Activated CD4-positive, alpha-beta T cell treated with anti-CD3 and anti-CD28 coated beads, Interleukin-2, Interleukin-6, amounts not matched to agents 100 ng/mL and 50 ng/mL, durations not matched to agents 16 hours and 8 hours (primary cell): ENCODE measurements at places on chromosomes 16 and 17.

GRCh38 chr16:31050280-31051030, 17.1 kb downstream of the STX4 start:
- DNase-seq, result no peak

GRCh38 chr17:41013181-41013580, 4.3 kb upstream of the KRTAP3-1 start:
- no peak for DNase-seq

- DNase-seq, result no peak
Observed at GRCh38 chr16:74987027-74987681, 2.2 kb upstream of the WDR59 start.

DNA sequence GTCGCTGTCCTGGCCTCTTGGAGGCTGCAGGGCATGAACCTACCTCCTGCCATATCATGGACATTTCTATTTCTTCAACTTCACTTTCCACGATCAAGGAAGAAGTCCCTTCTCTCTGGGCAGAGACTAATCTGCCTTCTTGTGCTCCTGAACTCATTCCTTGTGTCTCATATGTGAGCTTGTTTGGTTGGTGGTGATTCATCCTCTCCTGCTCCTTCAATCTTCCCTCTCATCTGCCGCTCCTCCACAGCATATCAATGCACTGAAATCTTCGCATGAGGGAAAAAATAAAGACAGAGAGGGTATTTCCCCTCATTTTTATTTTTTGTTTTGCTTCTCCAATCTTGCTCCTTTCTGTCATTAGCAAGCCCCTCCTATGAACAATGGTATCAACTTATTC, 571.7 kb upstream of the GOT2 start:
- DNase-seq, result no peak

- DNase-seq, result no peak
Observed at GRCh38 chr17:82802075-82802780, 37.6 kb downstream of the ZNF750 start.

GRCh38 chr16:84785843-84786581, 33.8 kb upstream of the CRISPLD2 start:
- DNase-seq, result no peak

DNA sequence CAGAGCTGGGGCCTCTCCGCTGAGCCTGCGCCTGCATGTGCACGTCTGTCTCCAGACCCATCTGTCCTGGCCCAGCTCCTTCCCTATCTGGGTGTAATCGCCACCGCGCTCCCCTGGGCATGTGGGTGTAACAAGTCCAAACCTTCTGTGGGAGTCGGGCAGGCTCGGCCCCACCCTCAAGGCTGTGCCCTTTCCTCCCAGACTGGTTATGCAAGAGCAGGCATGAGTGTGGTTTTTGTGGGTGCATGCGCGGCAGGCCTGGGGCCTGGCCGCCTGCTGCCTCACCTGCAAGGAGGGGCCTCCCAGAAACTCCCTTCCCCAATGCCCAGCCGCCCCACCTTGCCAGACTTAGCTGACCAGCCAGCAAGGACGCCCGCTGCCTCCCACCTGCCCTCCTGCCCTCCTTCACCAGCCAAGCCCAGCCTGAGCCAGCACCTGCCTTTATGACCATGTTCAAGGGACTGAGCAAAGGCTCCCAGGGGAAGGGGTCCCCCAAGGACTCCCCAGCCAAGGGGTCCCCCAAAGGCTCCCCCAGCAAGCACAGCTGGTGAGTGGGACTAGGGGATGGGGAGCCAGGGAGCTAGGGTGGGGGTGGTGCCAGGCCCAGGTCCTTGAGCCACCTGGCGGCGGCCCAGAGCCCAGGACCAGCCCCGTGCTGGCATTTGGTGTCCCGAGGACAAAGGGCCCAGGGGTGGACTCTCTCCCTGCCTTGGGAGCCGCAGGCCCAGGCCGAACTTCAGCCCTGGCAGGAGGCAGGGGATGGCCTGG, at the start of gene EVPLL:
TSS of gene EVPLL (plus strand) at position 342 of the 768 bp plus-strand sequence. CDS start 3,160 bp downstream, outside the sequence.
- DNase-seq, result no peak

DNA sequence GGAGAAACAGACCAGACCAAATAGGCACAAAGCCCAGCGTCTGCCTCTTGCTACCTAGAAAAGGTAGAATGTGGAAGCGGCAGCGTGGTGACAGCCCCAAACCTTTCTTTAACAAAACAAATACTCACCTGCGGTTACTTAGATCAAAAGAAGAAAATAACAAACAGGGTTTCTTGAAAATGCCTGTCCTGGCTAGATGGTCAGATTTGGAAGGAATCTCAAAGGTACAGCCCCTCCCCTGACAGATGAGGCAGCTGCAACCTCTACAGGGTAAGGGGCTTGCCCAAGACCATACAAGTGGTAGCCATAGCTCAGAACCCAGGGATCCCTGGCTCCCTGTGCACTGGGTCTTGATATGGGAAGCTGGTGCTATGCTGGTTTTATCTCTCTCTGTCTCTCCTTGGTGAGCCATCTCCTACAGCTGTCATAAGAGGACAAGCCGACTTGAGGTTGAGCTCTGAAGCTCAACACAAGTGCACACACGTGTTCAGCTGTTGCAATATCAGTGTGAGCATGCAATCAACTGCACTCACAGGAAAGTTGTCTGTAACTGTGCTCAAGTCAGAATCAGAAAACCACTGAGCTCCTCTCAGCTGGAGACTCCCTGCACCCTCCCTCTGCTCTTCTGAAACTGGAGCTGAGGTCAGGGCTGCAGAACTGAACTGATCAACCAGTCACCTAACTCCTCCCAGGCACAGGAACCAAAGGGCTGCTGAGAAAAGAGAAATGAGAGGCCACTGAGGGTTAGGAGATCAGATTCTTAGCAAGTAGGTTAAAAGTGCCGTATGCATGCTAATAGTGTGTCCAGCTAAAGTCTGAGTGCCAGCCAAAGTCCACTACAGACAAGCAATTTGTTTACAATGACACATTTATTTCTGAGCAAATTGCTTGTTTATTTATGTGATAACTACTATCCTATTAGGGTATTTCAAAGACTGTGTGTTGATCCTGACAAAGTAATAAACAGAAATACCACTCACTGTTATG, 6.1 kb upstream of the RNF157 start:
- DNase-seq, result peak; percentile 95

- no peak for DNase-seq
Observed at GRCh38 chr17:55605705-55606487, 94.6 kb upstream of the SMIM36 start.

GRCh38 chr16:9072806-9073341, 18.6 kb upstream of the HAPSTR1 start:
- peak; percentile 61 for DNase-seq

GRCh38 chr16:19151310-19151709, 16.7 kb upstream of the SYT17 start:
- DNase-seq, result no peak

- no peak for DNase-seq
Observed at GRCh38 chr17:80018917-80019651, 16.6 kb downstream of the TBC1D16 start.

DNA sequence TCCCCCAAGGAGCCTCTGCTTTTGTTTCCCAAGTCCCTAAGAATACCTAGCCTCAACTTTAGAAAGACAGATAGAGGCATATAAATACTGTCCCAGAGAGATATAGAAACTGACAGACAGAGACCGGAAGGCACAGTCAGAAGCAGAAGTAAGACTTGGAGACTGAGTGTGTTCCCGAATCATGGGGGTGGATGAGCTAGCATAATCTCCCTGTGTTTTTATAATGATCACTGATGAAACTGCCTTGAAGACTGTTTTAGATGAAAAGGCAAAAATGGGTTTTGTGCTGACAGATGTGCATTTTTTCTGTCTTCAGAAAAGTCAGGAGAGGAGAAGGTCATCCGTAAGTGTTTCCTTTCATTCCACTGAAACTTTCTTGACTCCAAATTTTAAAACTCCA, 8.3 kb upstream of the PSMD3 start:
- DNase-seq, result no peak

DNA sequence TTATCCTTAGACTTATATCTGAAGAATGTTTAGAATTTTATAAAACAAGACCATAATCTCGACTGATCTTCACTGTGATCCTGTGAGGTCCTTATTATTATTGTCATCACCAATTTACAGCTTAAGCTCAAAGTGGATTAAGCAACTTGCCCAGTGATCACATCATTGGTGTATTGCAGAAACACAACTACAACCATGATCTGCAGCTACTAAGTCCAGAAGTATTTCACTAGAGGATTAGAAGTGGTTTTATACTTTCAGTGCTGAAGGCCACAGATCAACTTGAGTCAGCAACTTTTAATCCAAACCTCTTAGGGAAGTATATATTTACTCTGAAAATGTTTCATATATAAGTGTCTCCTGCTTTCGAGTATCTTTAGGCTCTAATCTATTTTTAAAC, 624.3 kb upstream of the SOX9 start:
- DNase-seq, result no peak

DNA sequence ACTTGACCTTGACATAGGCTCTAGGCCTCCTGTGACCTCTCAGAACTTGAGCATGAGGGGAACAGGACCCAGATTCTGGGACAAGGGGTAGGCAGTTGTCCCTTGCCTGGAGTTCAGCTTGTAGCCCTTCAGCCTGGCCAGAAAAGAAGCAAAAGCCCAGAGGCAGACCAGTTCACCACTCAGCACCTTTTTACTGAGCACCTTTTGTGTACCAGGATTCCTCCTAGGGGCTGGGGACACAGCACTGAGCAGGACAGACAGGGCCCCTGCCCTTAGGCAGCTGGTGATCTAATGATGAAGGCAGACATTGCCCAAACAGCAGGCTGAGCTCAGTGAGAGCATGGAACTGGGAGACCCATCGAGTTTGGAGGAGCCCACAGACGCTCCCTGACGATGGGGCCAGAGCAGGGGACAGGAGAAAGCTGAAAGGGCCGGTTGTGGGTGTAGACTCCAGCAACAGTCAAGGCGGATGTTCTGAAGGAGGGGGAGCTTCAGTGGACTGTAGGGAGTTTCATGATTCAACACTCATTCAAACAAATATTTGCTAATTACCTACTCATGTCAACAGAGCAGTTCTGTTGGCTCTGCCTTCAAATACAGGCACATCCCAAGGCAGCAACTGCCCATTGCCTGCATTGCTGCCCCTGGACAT, 32.0 kb downstream of the SBK1 start:
- DNase-seq, result no peak

- DNase-seq, result no peak
Observed at GRCh38 chr16:69711115-69711740, 15.1 kb downstream of the NQO1 start.

- no peak for DNase-seq
Observed at GRCh38 chr16:20166531-20167235, 93.0 kb upstream of the GPR139 start.

GRCh38 chr17:57572062-57572461, 173.0 kb downstream of the CCDC182 start:
- no peak for DNase-seq

- DNase-seq, result no peak
Observed at GRCh38 chr17:73711184-73711583, 66.9 kb upstream of the SDK2 start.

DNA sequence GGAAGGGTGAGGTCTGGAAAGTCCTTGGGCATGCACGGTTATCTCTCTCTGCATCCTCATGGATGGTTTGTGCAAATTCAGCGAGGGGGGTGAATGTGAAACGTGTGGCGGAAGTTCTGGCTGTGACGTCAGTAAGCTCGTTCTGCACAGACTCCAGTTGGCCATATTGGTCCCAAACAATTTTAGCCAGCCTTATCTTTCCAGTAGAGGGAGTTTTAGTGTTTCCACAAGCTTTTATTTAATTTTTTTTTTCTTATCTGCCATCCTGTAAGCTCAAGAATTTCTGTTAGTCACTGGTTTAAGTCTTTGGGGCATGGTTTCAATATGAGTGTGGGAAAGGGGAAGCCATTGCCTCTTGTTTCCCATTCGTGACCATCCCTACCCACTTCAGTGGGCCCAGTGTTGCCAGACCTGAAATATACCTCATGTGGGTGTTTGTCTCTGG, 39.0 kb downstream of the HLF start:
- DNase-seq, result peak; percentile 36

DNA sequence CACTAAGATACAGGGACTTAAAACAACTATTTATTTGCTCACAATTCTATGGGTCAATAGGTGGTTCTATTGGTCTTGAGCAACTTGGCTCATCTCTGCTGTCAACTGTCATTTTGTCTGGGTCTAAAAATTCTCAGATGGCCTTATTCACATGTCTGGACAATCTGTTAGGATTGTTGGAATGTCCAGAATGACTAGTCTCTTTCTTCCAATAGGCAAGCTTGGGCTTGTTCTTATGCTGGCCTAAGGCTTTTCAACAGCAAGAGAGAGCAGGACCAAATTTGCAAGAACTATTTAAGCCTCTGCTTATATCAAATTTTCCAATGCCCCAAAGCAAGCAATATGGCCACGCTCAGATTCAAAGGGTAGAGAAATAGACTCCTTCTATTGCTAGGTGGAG, 240.9 kb downstream of the KIF2B start:
- no peak for DNase-seq

DNA sequence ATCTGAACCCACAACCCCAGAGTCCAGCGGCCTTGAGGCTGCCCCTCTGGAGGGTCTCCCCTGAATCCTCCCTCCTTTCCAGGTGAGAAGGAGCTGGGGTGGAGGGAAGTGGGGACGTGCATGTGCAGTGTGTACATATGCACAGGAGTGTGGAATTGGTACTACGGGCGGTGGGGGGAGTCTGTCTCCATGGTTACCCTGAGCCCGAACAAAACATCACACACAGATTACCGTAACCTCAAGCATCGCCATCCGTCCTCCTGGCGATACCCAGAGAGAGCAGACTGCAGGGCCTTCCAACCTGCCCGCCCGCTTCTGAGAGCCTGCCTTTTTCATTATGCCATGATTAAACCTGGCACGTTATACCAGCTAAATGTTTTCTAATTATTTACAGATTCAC, 25.1 kb downstream of the GSG1L start:
- no peak for DNase-seq

GRCh38 chr16:69410219-69410990, 14.0 kb upstream of the CYB5B start:
- DNase-seq, result no peak

DNA sequence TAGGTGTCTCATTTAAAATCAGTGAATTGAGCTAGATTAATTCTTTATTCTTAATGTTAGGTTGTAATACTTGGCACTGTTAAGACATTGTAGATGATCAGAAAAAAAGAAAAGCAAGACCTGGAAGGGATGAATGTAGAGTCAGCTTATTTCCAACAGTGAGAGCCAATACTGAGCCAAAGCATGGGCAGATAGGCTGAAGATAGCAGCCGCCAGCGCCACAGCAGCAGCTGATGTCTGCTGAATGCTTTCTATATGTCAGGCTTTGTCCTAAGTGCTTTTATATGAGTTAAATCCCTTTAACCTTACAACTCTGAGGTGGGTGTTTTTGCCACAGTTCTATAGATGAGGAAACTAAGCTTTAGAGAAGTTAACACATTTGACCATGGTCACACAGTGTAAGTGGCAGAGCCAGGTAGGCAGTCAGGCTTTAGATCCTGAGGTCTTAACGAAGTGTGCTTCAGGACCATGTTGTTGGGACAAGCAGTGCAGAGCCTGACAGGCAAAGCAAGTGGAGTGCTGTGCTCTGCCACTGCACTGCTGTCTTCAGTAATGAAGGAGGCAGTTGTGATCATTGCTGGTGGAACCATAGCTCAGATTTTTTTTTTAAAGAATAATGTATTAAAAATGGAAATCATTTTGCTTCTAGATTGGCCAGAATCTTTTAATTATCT, 25.9 kb downstream of the TNRC6A start:
- DNase-seq, result no peak
